ENCODE measurements at places on chromosomes 5 and 9.

DNA sequence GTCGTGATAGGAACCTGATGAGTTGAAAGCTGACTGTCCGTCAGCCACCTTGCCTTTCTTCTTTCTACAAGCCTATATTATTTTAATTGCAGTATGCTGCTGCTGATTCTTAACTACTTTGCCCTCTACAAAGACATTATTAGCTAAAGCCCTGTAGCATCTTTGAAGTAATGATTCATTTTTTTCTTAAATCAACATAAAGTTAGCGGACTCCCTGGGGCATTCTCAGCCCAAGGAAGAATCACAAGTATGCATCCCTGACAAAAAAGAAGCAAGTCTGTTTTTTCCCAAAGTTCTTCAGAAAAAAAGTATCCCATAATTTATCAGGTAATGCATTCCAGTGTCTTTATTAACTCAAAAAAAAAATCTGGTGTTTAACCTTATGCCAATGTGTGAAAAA, 69.5 kb upstream of the TAS2R1 start:
- DNase-seq: no peak

DNA sequence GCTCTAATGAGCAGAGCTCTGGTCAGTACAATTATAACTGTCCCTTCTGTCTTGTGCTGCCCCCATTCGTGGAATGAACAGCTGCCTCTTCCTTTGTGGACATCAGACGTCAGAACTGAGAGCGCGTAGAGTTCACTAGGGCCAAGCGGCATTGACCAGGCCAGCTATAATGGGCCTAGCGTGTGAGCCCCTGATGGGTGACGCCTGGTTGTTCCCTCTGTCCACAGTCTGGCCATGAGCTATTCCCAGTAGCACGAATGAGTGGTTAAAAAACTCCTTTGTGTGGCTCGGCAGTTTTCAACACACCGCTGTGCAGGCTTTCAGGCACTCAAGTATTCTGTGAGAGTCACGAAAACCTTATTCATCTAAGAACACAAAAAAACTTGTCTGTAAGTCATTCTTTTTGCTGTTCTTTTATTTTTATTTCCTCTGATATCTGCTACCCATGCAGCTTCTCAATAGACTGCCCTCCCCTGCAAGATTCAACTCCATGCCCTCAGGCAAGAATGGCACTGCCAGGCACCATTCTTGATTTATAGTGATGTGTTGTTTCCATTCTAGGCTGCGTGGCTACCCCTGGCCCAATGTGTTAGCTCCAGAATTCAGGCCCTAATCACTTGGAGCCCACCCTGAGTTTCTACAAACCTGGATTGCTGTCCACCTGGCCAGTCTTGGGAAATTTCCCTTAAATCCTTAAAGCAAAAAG, 52.5 kb downstream of the ANKDD1B start:
- no peak for DNase-seq

GRCh38 chr5:35487233-35488025, 130.2 kb upstream of the SPEF2 start:
- no peak for DNase-seq

- DNase-seq: peak; percentile 23
Observed at GRCh38 chr5:64939772-64940510, 171.2 kb downstream of the CWC27 start.

- DNase-seq: no peak
Observed at GRCh38 chr5:141484641-141485311, at the start of gene PCDHGC4. PCDHGC4 (plus strand) TSS chr5:141485030; CDS start chr5:141485174, 144 bp downstream.

GRCh38 chr9:81522716-81523551, 166.4 kb downstream of the TLE1 start:
- no peak for DNase-seq

GRCh38 chr9:22064957-22065356, 55.9 kb upstream of the CDKN2B start:
- DNase-seq: no peak

DNA sequence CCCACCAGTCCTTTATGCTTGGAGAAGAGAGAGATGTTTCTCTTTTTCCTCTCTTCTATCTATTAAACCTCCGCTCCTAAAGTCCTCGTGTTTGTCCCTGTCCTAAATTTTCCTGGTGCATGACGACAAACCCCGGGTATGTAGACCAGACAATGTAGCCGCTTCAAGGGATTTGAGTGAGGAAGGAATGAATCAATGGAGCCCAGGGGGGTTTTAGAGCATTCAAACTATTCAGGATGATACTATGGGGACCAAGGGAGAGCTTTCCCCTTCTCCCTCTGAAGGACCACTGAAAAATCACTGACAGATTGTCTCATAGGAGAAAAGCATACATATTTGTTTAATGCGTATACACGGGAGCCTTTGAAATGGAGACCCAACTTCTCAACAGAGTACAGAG, 18.4 kb downstream of the CEL start:
- DNase-seq: no peak

GRCh38 chr9:127211983-127212382, 52.6 kb upstream of the GARNL3 start:
- no peak for DNase-seq

DNA sequence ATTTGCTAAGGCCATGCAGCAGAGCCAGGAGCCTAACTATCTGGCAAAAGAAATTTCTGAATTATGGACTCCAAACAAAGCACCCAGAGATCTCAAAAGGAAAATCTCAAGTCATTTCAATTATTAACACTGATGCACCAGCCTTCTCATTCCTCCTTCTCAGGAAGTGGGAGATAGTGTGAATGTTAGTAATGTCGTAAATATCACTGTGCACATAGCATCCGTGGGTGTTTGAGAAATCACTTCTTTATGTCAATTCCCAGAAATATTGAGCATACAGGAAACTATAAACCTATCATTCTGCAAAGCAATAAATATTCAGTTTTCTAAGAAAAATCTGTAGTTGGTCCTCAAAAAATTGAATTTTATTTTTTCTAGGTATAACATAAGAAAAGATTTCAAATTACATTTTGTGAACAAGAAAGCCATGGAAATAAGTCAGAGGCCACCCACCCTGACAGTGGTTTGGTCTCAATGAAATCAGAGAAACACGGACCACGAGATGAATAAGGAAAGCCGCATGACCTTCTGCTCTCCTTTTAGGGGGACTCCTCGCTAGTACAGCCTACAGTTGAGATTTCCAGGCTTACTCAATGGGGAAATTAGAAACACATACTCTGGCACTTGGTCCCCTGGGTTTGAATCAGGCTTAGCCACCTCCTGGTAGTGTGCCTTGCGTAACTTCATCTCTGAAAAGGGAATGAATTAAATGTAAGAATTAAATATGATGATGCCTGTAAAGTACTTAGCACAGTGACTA, 120.6 kb downstream of the DIRAS2 start:
- no peak for DNase-seq

- no peak for DNase-seq
Observed at GRCh38 chr9:85292261-85292660, 449.5 kb downstream of the AGTPBP1 start.

- peak; percentile 85 for DNase-seq
Observed at GRCh38 chr5:135051872-135052271, 17.8 kb upstream of the PITX1 start.

GRCh38 chr9:69474821-69475220, 149.8 kb downstream of the ENTREP1 start:
- no peak for DNase-seq

DNA sequence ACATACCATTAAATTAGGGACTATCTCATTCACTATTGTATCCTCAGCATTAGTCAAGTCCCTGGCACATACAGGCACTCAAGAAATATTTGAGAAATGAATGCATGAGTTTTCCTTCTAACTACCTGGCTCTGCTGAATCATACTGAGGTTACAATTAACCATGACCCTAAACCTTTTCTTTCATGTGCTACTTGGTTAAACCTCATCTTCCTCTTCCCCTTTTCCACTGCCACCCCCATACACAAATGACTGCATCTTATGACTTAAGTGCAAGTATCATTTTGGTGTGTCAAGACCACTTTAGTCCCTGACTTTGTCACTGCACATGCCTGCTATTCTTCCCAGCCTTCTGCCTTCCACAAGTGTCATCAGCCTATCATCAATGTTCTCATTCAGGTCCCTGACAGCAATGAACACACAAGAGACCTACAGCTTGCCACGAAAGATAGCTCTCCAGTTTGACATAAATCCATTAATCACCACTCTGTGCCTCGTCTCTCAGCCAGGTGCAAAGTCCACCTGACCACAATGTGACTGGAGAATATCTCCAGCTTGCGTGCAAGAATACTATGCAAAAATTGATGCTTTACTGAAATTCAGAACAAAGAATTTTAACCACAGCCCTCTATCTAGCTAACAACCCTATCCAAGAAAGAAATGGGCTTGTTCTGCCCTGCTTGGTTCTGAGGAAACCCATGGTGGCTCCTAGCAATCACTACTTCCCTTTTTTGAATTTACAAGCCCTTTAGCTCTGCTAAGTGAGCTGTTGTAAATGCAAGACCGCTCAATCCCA, 74.5 kb downstream of the MAPKAP1 start:
- DNase-seq: no peak

DNA sequence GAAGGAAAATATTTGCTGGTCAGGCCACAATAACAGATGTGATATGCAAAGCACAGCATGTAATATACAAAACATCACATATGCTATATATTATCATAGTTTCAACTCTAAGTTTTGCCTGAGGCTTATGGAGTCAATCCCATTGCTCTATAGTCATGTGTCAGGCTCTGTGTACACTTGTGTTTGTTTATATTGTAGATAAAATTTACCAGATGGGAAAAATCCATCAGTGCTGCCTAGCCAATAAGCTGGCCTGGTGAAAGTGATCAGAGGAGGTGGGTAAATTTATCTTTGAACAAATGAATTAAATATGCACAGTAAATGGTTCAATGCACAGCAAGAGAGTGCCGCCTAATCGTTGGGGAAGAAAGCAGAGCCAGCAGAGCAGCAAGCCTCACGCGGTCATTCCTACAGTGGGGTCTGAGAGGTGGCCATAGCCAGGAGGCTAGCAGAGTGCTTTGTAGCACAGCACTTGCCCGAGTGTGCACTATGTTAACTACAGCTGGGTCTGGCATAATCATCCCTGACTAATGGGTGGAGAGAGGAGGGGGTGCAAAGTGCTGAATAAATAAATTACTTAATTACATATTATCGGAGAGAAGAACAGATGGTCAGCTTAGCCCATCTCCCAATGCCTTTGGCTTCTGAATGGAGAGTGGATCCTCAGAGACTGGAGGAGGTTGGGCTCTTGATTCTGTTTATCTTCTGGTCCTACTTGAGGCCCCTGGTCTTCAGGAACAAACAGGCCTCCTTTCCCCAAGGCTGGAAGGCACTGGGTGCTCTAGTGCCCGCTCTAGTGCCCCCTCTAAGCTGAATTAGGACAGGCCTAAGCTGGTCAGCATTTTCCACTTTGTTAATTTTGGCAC, 153.5 kb downstream of the MAT2B start:
- no peak for DNase-seq

DNA sequence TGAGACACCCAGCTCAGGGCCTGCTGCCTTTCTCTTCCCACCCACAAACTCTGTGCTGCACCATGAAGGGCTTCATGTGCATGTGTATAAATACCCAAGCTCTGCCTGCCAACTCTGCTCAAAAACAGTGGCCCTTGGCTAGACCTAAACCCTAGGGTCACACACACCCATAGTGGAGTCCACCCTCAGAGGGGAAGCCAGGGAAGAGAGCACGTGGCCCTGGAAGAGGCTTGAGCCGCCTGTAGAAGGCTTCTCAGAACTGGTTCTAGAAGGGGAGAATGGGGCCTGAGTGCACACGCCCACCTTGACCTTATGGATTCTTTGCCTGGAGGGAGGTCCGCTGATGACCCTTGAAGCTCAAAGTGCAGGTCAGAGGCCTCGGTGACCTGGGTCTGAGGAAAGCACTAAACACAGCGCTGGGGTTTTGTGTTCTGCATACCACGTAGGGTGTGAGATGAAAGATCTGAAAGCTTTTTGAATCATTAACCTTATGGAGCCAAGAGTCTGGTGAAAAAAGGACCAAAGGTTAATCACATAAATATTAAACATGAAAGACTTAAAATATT, 60.6 kb downstream of the CYFIP2 start:
- DNase-seq: no peak

- DNase-seq: peak; percentile 72
Observed at GRCh38 chr5:152142840-152143469, 218.3 kb upstream of the GLRA1 start.

GRCh38 chr5:110356677-110357076, 369.8 kb downstream of the TMEM232 start:
- DNase-seq: no peak

- peak; percentile 59 for DNase-seq
Observed at GRCh38 chr9:92986176-92987119, 39.1 kb downstream of the FGD3 start.

DNA sequence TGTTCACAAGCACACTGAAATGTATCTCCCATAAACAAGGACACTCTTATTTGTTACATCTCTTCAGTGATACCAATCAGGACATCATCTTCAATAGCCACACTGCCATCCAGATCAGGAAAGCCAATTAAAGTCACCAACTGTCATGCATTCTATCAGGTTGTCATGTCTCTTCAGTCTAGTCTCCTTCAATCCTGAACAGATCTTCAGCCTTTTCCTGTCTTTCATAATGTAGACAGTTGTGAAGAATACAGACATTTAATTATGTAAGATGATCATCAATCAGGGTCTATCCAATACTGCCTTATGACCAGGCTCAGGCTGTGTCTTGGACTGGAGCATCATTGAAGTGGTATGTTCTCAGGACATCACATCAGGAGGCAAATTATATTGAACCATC, 419.8 kb upstream of the SMC2 start:
- no peak for DNase-seq

DNA sequence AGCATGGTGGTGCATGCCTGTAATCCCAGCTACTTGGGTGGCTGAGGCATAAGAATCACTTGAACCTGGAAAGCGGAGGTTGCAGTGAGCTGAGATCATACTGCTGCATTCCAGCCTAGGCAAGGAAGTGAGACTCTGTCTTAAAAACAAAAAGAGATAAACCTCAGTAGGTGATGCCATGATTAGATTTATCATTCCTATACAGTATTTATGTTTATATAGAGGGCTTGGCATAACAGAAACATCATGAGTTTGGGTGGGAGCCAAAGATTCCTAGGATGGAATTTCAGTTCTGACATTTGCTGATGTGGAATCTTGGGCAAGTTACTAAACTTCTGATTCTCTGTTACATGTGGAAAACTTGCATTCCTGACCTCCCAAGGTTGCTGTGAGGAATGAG, 22.3 kb downstream of the RFK start:
- DNase-seq: no peak

- no peak for DNase-seq
Observed at GRCh38 chr9:35688558-35689541, 875 bp downstream of the TPM2 start.

- DNase-seq: no peak
Observed at GRCh38 chr5:67896311-67896929, 319.1 kb upstream of the PIK3R1 start.

- DNase-seq: no peak
Observed at GRCh38 chr5:40412771-40413170, 266.9 kb upstream of the PTGER4 start.

DNA sequence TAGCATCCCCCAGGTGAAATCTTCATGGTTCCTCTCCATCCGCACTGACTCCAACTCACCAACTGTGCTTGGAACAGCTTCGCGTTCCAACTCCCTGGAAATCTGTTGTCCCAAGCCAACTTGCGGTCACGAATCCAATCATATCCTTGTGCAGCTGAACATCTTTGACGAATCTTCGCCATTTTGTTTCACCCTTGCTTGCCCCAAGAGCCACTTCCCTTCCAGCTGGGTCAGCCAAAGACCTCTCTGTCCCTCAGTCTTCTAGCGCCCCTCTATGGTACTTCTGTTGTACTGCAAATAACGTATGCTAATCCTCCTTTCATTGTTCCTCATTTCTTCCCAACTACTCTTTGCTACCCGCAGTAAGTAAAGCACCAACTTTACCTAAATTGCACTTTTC, 61.0 kb upstream of the TARS1 start:
- DNase-seq: no peak
